Cerebellar cortex (tissue), 1 donor: ENCODE measurements at places on chromosomes 12 and 14.

DNA sequence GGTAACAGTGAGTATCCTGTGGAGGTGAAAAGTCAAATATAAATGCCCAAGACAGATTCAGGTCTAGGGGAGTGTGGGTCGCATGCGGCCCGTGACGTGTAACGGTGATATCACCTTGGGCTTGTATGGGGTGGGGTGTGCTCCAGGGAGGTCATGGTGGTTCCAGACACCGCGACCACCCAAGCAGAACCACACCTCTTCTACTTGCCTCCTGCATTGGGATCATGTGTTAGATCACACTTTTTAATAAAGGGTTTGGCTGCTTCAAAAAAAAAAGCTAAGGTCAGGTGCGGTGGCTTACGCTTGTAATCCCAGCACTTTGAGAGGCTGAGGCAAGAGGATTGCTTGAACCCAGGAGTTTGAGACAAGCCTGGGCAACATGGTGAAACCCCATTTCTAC, 4.5 kb downstream of the FBLN5 start:
- no peak for DNase-seq

- no peak for DNase-seq
Measured at GRCh38 chr14:50947446-50947845, 3.2 kb upstream of the PYGL start.

- DNase-seq: no peak
Measured at GRCh38 chr14:71532790-71533189, 399.4 kb upstream of the RGS6 start.

DNA sequence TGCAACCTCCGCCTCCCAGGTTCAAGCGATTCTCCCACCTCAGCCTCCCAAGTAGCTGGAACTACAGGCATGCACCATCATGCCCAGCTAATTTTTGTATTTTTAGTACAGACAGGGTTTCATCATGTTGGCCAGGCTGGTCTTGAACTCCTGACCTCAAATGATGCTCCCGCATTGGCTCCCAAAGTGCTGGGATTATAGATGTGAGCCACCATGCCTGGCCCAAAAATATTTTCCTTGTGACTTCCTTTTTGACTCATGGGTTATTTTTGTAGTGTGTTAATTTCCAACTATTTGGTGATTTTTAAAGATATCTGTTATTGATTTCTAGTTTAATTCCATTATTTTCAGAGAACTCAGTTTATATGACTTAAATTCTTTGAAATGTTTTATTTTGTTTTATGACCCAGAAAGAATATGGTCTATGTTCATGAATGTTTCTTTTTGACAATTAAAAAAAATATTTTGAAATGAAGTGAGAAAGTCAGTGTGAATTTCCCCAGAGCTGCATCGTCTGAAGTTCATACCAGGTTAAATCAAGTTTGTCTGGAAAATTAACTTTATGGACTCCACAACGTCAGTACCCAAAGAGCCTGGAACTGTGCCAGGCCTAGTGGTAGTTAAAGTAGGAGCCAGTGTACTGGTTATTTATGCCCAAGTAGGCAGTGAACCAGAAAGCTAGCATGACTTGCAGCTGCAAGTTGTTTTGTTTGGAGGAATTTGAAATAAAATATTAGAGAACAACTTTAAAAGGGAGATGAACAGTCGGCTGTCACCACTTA, 2.8 kb upstream of the CDKL1 start:
- no peak for DNase-seq
